Hematopoietic multipotent progenitor cell treated with erythropoietin and hydrocortisone succinate and interleukin-3 and kit ligand, for 17 days (in vitro differentiated cells): ENCODE measurements at places on chromosomes 6 and 20.

DNA sequence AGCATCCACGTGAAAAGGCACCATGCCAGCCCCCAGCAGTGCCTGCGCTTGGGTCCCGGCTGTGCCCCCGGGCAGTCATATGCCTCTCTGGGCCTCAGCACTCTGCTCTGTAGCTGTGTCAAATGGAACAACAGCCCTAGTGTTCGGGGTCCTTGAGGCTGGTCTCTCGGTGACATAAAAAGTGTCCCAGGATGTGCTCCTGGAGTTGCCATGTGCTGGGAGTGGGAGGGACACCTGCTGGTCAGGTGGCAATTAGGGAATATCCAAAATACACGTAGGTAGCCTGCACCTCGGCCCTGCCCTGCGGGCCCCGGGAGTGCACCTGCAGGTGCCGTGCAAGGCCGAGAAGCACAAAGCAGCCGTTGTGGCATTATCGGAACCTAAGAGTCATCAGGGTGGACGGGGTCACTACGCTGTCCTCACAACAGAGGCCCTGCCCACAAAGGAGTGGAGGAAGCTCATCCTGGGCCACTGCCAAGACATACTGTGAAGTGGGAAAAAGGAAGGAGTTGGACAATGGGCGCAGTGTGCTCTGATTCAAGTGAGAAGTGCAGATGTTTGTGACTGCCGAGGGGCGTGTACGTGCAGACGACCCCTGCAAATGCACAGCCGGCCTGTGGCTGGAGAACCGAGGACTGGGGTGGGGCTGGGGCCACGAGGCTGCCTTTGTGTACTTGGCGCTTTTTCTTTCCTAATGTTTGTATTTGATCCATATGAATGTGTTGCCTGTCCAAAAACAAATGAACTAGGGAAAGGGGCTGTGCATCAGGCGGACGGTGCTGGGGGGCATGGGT is 24.6 kb downstream of the SLCO4A1 start:
- DNase-seq, result no peak

GRCh38 chr6:89984926-89985750 is 90.9 kb downstream of the GJA10 start:
- no peak for DNase-seq

GRCh38 chr6:75098709-75099108 is 107.1 kb downstream of the COL12A1 start:
- DNase-seq, result no peak

GRCh38 chr6:7062451-7063162 is 45.2 kb upstream of the RREB1 start:
- no peak for DNase-seq

- DNase-seq, result no peak
These were observed 358.5 kb upstream of the RUNX2 start for GRCh38 chr6:44969446-44970185.

- DNase-seq, result no peak
These were observed 83.0 kb downstream of the CENPW start for GRCh38 chr6:126422912-126423311.

DNA sequence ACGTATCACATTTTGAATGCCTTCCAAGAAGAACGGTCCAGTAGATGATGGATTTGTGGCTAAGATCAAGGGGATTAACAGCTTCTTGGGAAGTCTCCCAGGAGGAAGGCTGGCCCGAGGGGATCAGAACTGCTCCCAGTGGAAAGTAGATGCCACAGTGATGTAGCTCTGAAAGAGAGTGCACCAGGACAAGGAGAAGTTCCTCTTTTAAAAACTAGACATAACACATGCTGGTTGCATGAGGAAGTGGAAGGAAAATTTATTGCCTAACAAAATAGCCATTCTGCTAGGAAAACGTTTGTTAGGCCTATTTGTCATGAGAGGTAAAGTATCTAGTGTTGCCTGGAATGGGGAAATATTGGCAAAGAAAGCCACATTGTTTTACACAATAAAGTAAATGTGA is 87.8 kb downstream of the CDH26 start:
- DNase-seq, result no peak

- no peak for DNase-seq
These were observed 46.6 kb downstream of the MOXD1 start for GRCh38 chr6:132354517-132355167.

DNA sequence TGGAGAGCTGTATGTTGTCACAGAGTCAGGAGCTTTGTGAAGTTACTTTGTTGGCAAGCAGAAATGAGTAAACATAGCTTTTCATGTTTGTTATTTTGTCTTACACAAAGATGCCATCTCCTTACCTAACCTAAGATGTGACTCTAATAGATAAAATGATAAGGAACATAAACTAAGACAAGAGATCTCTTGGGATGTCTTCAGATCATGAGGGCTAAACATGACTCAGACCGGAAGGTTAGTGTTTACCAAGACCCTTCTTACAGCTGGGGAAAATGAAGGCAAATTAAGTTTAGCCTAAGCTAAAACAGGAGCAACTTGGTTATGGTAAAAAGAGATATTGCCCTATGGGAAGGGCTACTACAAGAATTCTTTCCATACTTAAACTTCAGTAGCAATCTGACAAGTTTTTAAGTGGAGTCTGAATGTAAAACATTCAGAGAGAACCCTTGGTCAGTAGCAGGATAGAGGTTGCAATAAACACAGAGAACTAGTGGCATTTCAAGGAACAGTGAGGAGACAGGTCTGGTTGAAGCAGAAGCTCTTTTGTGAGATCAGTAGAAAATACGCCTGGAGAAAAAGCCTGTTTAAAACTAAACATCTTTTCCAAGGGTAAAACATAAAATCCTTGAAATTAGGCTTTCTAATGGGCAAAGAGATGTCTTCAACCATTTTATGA is 29.9 kb downstream of the SGK1 start:
- DNase-seq, result no peak

DNA sequence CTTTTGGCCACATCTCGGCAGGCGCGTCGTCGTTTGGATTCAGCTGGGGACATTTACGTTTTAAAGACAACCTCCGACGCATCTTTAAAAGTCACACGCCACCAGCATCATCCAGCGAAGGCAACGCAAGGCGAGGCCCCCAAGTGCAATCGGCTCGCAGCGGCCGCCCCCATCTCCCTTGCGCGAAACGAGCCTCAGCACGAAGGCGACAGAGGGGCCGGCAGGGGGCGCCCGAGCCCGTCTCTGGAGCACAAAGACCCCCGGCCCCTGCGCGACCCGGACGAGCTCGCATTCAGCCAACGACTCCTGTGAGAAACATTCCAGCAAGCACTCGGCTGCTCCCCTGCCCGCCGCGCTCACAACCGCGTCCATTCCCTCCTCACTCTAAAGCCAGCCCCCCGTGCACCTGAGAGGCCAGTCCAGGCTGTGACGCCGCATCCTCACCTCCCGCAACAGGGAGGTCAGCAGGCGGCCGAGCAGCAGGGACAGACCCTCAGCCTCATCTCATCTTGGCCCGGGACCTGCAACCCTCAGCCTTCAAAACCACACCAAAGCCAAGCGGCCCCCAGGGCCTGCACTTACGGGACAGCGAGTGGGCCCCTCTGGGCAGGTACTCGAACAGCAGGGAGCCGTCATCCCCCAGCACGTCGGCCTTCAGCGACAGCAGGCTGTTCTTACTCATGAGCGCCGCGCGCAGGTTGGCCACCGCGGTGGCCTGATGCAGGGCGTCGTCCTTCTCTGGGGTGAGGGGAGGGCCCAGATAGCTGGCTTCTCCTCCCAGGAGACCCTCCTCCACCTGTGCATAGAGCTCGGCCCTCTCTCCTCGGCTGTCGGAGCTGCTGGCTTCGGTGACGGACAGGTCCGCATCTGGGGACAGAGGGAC is 35.8 kb downstream of the SLC2A4RG start:
- DNase-seq, result no peak

DNA sequence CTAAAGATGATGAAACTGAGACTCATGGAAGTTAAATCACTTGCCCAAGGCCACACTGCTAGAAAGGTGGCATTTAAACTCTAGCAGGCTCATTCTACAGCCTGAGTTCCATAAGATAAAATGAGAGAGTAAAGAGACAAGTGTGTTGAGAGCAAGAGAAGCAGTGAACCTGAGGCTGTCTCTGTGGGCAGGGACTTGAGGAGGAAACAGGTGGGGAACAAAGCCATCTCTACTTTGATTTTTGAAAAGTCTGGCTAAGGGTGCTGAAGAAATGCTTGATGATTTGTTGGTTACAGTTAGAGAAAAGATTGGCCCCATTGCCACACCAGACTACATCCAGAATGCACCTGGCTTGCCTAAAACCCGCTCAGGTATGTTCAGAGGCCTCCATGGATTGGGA is 29.0 kb downstream of the GSS start:
- DNase-seq, result no peak

DNA sequence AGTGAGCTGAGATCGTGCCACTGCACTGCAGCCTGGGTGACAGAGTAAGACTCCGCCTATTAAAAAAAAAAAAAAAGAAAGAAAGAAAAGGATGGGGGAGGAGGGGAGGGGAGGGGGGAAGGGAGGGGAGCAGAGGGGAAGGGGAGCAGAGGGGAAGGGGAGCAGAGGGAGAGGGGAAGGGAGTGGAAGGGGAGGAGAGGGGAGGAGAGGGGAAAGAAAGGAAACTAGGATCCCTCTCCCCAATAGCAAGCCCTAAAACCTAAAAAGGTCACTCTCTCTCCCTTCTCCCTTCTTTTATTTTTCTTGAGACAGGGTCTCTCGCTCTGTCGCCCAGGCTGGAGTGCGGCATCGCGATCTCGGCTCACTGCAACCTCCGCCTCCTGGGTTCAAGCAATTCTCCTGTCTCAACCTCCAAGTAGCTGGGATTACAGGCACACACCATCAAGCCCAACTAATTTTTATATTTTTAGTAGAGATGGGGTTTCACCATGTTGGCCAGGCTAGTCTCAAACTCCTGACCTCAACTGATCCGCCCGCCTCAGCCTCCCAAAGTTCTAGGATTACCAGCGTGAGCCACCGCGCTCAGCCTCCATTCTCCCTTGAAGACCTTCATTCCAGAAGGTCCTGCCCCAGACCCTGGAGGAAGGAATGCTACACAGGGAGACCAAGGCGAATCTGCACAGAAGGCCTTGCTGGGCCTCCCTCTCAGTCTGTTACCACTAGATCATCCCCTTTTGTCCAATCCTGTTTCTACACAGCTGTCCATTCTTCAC is 45.8 kb upstream of the PIM1 start:
- DNase-seq, result no peak

GRCh38 chr20:10687895-10688294 is 14.1 kb upstream of the JAG1 start:
- DNase-seq, result no peak
